ENCODE measurements at places on chromosomes 2 and 18.

DNA sequence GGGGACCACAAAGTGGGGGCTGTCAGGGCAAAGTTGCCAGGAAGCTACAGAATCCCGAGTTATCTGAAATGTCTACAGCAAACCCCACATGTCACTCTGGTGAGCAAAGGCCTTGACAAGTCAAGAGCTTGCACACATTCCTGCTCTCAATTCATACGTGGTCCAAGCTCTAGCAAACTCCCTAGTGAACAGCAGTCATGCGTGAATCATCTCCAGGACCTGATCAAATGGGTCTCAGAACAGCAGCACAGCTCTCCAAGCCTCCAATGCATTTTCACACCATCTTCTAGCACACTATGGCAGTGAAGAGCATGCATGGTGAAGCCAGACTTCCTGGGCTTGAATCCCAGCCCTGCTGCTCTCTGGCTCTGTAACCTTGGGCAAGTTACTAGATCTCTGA lies 68.5 kb downstream of the MYO5B start:
- no peak for DNase-seq

DNA sequence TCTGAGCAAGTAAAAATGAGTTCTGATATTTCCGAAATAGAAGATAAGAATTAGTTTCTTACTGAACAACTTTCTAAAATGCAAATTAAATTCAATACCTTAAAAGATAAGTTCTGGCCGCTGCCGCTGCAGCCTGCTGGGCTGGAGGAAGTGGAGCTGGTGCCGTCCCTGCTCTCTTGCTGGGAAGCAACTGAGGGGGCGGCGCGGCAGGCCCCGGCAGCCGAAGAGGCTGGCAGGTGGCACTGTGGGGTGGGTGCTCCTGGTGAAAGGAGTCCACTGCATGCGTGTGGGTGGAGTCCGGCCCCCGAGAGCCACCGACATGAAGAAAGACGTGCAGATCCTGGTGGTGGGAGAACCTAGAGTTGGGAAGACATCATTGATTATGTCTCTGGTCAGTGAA lies 89.5 kb upstream of the ZNF519 start:
- no peak for DNase-seq

DNA sequence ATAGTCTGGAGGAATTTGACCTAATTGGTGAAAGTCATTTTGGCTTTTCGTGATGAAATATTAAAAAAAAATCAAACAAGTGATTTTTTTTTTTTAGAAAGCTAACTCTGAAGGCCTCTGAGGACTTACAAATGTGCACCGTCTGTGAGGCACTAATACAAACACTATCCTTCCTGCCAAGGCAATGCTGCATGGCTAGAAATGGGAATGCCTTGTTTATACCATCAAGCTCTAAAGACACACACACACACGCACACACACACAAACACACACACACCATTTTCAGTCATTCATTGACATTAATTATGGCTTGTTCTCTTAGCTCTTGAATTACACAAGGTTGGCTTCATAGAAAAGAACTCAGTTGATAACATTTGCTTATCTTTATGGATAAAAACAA lies 1242.0 kb upstream of the ACVR2A start:
- DNase-seq = no peak

GRCh38 chr2:113700186-113700841 lies 56.1 kb downstream of the SLC35F5 start:
- no peak for DNase-seq

- DNase-seq = no peak
Observed at GRCh38 chr18:3552305-3552704, 102.3 kb downstream of the TGIF1 start.

Data from stimulated activated CD8-positive, alpha-beta memory T cell treated with anti-CD3 and anti-CD28 coated beads, Interleukin-12 subunit alpha, Interleukin-12 subunit beta, amount 100 ng/mL, for 1 hour (primary cell).